ENCODE measurements at places on chromosomes 1 and 21.

GRCh38 chr1:29599826-29600225 lies 363.5 kb downstream of the PTPRU start:
- no peak for DNase-seq

- DNase-seq = no peak
These were observed 13.1 kb downstream of the TXNIP start for GRCh38 chr1:145983206-145983675.

DNA sequence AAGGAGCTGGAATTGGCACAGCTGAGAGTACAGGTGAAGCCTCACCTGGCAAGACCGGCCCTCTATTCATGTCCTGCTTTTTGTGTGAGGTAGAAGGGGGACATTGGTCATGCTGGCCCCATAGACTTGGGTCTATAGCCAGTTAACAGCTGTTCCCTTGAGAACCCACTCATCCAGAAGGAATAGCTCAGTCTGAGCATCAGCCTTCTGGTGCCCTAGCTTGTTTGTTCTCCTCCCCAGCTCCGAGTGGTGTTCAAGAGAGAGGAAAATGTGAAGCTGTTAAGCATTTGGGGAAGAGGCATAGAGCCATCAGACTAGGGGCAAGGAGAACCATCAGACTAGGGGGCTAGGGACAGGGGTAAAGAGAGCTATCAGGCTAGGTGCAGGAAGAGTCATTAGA lies 290.9 kb downstream of the SIPA1L2 start:
- DNase-seq = no peak

- no peak for DNase-seq
These were observed 39.5 kb upstream of the TMPRSS15 start for GRCh38 chr21:18443085-18443484.

- no peak for DNase-seq
These were observed 6.7 kb upstream of the VSIG8 start for GRCh38 chr1:159869173-159869572.

All from left hindlimb (tissue), 1 donor.